Stimulated activated CD4-positive, alpha-beta T cell treated with anti-CD3 and anti-CD28 coated beads, Interleukin-1b, Interleukin-23, amount 100 ng/mL, for 4 hours (primary cell): ENCODE measurements at places on chromosomes 4 and X.

GRCh38 chr4:27524224-27524623 lies 663.6 kb downstream of the STIM2 start:
- no peak for DNase-seq

DNA sequence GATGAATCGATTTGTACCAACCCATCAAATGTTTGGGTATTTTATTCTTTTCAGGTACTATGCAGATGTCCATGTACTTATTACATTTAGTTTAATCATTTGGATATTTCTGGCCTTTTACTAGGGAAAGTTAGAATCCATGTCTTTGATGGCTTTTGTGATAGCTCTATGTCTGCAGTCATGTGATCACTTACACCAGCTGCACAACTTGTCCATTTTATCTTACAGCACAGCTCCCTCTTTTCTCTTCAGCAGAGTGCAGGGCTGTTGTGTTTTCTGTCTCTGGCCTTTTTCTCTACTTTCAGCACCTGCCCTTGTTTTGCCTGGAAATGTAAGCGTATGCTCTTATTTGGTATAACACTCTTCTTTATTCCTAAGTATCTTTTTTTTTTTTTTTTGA lies 30.6 kb downstream of the WWC2 start:
- DNase-seq, result no peak

- no peak for DNase-seq
These were observed 42.0 kb downstream of the MAP7D3 start for GRCh38 chrX:136209016-136209738.

- DNase-seq, result no peak
These were observed 1710.5 kb upstream of the TENM3 start for GRCh38 chr4:180532691-180533090.

DNA sequence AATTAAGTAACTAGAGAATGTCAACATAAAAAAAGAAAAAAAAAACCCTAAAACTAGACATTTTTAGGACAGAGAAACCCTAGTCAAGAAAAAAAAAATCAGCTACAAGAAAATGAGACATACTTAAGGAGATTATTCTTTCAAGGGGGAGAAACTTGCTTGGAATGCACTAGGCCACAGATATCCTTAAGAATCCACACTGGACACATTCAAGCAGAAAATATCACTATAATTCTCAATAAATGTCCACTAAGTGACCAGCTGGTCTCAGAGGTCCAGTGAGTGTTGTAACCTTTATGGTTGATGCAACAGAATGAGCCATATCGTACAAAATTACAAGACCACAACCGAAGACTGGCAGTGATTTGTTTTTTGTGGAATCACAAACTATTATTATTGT lies 15.6 kb upstream of the IBSP start:
- DNase-seq, result no peak

DNA sequence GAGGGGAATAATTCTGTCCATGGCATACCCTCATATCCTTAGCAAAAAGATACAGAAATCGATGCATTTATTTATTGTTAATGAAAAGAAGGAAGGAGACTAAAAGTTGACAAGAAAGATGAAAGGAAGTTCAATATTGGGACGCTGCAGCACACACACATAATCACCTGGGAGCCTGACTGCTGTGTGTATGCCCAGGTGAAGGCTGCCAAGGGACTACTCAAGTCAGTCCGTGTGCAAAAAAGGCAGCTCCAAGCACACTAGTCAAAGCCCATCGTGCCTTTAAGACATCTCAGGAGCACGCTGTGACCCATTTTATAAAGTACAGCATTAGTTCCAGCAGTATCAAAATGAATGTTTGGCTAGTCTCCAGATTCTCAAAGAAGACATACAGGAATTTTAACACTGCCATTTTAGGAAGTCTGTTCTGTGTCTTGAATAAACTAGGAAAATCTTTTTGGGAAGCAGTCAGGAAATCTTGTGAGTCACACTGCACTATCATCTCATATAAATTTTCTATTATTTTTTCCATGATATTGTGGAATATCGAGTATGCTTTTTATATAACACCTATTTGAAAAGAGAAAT lies 363.9 kb downstream of the GASK1B start:
- no peak for DNase-seq

DNA sequence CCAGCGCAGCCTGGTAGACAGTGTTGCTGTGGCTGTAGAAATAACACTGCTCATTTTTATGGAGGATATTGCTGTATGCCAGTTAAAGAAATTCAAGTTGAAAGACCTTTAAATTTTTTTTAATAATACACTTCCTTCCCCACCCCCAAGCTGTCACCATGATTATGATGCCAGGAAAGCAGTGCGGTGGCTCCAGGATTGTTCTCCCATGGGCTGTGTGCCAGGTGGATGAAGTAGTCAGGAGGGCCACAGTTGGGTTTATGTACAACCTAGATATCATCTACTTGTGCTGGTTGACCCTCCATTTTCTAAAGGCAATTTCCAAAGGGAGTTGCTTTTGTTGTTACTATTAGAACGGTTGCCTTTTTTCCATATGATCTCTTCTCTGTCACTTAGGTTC lies 136.6 kb downstream of the AFF1 start:
- no peak for DNase-seq

GRCh38 chr4:52883707-52884669 lies 21.9 kb downstream of the RASL11B start:
- no peak for DNase-seq

DNA sequence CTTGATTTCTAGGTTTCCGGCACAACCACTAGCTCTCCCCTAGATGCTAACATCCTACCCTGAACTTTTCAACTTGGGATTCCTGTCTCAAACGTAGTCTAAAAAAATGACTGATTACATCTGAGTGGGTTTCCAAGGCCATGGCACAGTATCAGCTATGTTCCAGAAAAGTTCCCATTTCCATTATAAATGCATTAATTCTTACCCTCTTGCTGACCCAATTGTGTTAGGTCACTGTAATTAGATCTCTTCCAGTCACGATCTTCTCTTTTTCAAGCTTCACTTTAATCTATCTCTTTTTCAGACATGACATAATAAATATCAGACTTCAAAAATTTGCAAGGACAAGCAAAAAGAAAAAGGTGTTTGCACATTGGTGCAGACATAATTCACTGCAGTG lies 50.6 kb upstream of the PDE5A start:
- DNase-seq, result no peak

- DNase-seq, result no peak
These were observed 26.3 kb downstream of the MGARP start for GRCh38 chr4:139253713-139254112.

- DNase-seq, result no peak
These were observed 337.9 kb upstream of the FGF13 start for GRCh38 chrX:139049465-139049864.

DNA sequence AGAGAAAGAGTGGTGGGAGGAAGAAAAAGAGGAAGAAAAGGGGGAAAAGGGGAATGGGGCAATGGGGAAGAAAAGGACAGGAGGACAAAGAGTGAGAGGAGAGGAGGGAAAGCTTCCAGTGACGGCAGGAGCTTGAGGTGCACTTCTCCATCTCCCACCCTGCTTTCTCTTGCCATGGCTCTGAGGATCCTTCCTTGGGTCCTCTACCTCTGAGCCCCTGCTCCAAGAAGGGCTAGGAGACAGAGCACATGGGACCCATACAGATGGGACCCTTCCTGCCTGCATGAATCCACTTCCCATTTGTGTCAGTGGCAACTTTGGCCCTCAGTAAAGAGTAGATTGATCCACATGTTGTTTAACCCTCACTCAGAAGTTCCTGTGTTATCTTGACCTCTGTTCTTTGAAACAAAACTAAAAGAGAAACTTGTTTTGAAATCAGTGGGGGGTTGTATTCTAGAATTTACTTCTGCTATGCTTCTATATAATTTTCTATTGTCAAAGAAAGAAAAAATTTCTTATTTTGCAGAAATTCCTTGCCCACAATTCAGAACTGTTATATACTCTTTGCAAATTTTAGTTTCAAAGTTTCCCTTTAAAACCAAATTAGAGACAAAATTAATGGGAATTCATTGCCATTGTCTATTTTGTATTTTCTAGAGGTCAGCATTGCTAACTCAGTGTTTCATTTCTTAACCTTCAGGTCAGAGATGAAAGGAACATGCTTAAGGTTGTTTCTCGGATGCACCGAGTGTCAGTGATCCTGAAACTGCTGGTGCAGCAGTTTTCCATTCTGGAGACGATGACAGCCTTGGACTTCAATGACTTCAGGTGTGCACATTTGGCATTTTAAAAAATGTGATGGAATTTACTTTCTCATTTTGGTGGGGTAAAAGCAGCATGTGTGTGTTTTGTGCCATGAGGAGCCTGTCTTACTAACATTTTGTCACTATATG lies 5.0 kb downstream of the TDO2 start:
- no peak for DNase-seq

DNA sequence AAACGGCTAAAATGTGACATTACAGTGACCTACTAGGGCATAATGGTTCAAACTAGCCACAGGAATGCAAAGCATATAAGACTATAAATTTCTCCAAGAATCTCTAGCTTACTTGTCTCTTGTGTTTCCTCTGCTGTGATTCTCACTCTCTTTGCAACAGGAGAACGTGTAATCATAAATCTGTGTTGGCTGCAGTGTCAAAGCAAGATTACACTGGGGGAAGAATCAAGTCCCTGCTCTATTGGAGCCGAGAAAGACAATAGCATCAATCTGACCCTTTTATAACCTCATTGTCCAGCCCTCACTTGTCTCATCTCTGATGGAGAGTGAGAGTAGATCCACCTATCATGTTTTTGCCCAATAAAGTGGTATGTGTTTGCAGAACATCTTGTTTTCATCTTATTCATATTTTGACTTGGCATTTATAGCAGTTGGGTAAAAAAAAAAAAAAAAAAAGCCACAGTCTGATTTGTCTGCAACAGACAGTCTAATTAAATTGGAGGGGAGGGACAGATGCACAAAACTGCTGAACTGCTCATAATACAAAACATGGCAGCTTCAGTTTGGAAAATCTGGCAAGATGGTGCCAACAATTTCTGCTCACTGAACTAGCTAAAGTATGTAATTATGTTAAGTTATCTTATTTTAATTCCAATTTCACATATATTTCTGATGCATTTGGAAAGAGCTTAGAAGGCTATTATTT lies 165.0 kb upstream of the GABRA2 start:
- no peak for DNase-seq

DNA sequence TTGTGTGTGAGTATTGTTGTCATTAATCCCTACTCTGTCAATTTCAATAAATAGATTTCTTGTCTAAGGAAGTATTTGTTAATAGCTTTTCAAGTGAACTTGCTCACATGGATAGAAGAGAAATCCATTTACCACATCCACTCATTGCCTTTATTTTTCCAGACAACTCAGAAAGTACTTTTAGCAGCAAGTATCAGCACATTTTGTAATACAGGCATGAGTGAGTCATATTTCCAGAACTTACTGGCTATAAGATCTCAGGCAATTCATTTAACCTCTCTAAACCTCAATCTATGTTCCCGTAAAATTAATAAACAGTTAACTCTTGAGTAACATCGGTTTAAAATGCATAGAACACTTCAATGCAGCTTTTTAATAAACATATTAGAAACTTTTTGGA lies 317.9 kb upstream of the PCDH7 start:
- DNase-seq, result no peak

DNA sequence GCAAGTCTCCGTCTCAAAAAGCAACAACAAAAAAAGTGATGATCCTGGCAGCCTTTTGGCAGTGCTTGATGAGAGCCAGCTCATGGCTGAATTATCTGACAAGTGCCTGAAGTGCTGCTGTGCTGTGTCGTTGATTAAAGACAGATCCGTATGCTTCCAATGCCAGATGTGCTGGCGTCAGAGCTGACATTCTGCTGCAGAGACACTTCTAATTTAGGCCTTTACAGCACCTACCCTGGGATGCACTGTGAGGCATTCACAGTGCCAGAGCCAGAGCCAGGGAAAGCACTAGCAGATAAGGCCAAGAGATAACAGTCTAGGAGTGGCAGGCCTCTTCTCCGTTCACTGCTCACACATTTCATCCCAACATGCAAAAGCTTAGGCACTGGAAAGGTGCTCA lies 995.5 kb downstream of the RAB28 start:
- DNase-seq, result no peak

DNA sequence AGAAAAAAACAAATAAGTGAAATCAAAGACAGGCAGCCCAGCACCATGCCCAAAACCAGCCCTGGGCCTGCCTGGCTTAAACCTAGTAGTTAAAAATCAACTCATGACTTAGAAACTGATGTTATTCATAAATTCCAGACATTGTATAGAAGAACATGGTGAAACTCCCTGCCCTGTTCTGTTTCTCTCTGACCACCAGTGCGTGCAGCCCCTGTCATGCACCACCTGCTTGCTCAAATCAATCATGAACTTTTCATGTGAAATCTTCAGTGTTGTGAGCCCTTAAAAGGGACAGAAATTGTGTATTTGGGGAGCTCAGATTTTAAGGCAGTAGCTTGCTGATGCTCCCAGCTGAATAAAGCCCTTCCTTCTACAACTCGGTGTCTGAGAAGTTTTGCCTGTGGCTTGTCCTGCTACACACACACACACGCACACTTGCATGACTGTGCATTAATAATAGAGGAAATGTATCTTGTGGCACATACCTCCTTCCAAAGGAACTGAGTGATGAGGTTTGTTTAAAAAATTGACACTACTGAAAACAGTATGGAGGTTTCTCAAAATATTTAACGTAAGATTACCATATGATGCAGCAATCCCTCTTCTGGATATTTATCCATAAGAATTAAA lies 39.2 kb upstream of the UGT2B7 start:
- DNase-seq, result no peak

GRCh38 chr4:73189274-73189810 lies 69.3 kb downstream of the ANKRD17 start:
- DNase-seq, result no peak

DNA sequence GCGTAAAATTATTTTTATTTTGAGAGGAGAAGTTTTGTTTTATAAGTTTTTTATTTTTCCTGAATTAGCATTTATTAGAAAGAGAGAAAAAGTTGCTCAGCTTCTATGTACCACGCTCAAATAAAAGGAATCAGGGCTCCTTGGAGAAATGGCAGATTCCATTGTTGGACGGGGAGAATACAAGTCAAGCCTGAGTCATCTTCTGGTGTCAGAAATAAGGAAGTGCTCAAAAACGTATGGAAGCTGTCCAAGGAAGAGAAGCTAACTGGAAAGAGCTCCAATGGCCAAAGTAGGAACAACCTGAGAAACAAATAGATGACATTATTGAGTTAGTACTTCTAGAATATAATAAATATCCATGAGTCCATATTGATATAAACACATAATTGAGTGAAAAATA lies 89.3 kb upstream of the NEIL3 start:
- no peak for DNase-seq

DNA sequence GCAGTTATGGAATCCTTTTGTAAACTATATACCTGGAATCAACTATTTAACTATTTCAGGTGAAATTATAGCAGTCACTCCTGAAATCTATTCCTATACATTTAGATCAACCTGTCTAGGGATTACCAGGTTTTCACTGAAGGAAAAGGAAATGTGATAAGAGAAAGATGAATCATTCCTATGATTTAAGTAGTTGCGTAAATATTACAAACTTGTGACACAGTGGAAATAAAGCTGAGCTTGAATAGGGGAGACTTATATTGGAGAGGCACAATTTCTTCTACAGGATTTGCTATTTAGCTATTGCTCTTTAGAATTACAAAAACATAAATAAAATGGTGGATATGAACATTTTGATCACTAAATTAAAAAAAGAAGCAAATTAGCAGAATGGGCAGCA lies 284.1 kb upstream of the EPHA5 start:
- no peak for DNase-seq

- no peak for DNase-seq
These were observed 330.5 kb downstream of the RAPGEF2 start for GRCh38 chr4:159433337-159433736.

- no peak for DNase-seq
These were observed 4.9 kb downstream of the HUWE1 start for GRCh38 chrX:53681661-53682060.

GRCh38 chr4:7169134-7169533 lies 23.2 kb upstream of the SORCS2 start:
- no peak for DNase-seq
